ENCODE measurements at places on chromosomes 4 and X.

DNA sequence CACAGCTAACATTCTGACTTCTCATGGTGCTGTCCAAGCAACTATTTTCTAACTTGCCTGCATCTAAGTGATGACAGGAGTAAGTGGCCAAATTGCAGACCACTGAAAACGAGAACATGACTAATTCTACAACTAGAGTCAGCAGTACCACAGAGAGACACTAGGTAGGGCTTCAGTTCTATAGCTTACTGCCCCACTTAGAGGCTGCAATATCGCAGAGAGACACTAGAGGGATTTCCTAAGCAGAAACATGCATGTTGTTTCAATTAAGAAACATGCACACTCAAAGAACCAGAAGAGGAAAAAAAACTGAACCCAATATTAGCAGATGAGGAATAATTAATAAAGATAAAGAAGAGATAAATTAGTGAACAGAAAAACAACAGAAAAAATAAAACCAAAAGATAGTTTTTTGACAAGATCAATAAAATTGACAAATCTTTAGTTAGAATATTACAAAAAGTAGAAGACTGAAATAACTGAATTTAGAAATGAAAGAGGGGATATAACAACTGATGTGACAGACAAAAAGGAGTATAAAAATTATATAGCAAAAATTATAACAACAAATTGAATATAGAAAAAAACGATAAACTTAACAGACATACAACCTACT lies 100.8 kb downstream of the SPIN4 start:
- DNase-seq = peak; percentile 39

DNA sequence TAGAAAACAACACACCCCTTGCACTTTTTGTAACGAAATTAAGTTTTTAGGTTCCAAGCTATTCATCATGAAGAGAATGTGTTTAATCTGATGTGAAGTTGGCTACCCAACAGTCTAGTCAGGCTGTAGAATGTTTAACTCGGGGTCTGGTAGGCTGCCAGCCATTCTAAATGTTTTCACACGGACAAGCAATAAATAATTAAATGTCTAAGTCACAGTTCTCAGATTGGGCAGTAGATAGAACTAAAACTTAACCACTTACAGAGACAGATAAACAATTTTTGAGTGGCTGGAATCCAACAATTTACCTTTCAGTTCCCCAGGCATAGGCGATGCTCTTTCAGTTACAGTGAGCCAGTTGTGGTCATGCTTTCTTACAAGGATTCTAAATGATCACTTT lies 66.5 kb downstream of the CHIC2 start:
- no peak for DNase-seq

DNA sequence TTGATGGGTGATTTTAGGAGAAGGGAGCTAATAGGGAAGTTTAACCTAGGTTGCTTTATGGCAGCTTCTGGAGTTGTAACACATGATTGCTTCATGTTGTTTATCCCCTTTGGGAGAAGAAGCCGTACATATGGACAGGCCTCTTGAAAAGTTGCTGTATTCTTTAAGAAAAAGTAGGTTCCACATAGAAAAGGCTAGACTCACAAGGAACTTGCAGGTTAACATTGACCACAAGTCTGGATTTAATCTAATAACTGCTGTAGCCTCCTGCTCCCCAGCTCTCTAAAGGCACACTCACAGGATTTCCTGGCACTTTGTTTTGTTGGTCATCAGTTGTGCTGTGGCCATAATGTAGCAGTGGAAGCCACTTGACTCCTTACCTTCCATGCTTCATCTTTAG lies 19.7 kb downstream of the FNIP2 start:
- DNase-seq = no peak

DNA sequence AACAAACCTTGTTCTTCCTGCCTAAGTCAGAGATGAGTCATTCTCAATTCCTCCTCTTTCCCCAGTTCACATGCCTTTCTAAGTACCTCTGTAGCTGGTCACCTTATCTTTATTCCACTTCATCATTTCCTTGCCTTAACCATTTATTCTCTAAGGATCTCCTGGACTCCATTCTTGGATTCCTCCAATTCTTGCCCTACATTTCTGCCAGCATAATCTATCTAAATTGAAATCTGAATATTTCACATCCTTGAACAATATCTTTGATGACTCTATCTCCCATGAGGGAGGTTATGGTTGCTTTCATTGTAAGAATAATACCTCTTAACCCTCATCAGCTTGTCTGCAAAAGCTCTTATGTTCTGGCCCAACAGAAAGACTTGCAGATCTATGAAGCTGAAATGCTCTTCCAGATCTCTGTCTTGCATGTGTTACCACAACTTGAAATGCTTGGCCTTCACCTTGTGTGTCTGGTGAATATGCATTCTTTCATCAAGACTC lies 28.6 kb upstream of the PDE5A start:
- DNase-seq = no peak
